Right ventricle myocardium superior (tissue), 1 donor: ENCODE measurements at places on chromosomes 1 and 21. TPM values are rescaled to one million over a fixed set of nuclear protein-coding genes. Genes with fewer than 3 reads are reported as not detected.

The PRR9 gene
- not detected for total RNA-seq

The LYPLAL1 gene
- 72.2 TPM for total RNA-seq

DNA sequence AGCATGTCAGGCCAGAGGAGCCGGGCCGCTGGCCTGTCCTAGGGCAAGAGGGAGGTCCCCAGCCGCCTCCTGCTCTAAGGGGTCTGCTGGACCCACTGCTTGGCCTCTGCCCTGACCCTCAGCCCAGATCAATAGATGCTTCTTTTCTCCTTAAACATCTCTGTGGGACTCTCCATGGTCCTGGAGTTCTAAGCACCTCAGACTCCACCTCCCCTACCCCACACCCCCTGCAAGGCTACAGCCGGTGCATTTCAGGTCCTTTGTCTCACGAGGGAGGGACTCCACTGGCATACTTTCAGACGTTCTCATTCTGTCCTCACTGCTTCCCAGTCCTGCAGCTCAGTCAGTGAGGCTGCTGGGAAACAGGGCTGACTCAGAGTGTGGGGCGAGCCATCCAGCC lies 11.0 kb downstream of the CNTN2 start:
- DNase-seq = no peak

The CD84 gene
- total RNA-seq = 2.5 TPM

DNA sequence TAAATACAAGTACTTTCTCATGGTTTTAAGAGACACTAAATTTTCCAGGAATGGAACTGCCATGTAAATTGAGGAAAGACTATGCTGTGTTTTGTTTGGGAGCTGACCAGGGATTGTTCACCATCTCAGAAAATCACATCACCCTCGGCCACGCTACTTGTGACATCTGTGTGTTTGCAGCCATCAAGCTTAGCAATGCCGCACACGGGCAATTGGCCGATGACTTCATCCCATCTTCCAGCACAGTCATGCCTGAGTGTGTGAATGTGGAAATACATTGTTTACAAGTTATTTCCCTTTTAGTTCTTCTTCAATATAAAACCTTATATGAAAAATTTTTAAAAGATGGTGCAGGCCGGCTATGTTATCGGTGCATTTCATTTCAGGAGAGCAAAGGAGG lies 121.6 kb downstream of the GLIS1 start:
- DNase-seq = no peak

GRCh38 chr1:22536506-22536905 lies 26.8 kb upstream of the EPHA8 start:
- peak; percentile 26 for DNase-seq

- DNase-seq = no peak
These were observed 292.5 kb downstream of the HLX start for GRCh38 chr1:221171768-221172167.

The GRHL3 gene
- not detected for total RNA-seq
